GM12878 (cell line): ENCODE measurements at places on chromosomes 6 and 20. TPM values are rescaled to one million over a fixed set of nuclear protein-coding genes. Genes with fewer than 3 reads are reported as not detected.

Gene KCNG1
- not detected in 2 replicates for total RNA-seq

Gene AKAP12
- 0.35 and 0.72 TPM in 2 replicates for total RNA-seq

Gene FERMT1
- total RNA-seq = 0.66 and 0.74 TPM in 2 replicates

Gene LIME1
- 78.1 and 92.7 TPM in 2 replicates for total RNA-seq

Gene TBX18
- total RNA-seq = 0.10 TPM in 1 of 2 replicates, not detected in the other

Gene ZNF322
- total RNA-seq = 17.9 and 19.1 TPM in 2 replicates

Gene TPMT
- total RNA-seq = 7.9 and 8.2 TPM in 2 replicates

Gene RIMS1
- total RNA-seq = 0.58 and 0.59 TPM in 2 replicates

Gene ATP6V1G2
- total RNA-seq = 2.5 and 3.5 TPM in 2 replicates

Gene SYNDIG1
- total RNA-seq = not detected in 2 replicates

Gene CRISP3
- total RNA-seq = not detected in 2 replicates

Gene GINM1
- 28.7 and 29.3 TPM in 2 replicates for total RNA-seq

Gene LAMA4
- total RNA-seq = 0.21 and 0.27 TPM in 2 replicates

Gene UBR2
- 14.2 and 14.3 TPM in 2 replicates for total RNA-seq

Gene IP6K3
- total RNA-seq = not detected in 2 replicates

Gene STMND1
- not detected in 2 replicates for total RNA-seq

Gene KATNA1
- 17.7 and 18.4 TPM in 2 replicates for total RNA-seq

Gene COMMD7
- 26.5 and 27.2 TPM in 2 replicates for total RNA-seq

Gene DNAH8
- total RNA-seq = 0.11 and 0.21 TPM in 2 replicates

Gene OR2H1
- not detected in 2 replicates for total RNA-seq

Gene FOXQ1
- 0.08 TPM in 1 of 2 replicates, not detected in the other for total RNA-seq

Gene GHRH
- not detected in 2 replicates for total RNA-seq

Gene FAM162B
- not detected in 2 replicates for total RNA-seq

Gene BPIFB4
- not detected in 2 replicates for total RNA-seq

Gene TRIM15
- 0.08 TPM in 1 of 2 replicates, not detected in the other for total RNA-seq

Gene SMAP1
- 23.2 and 24.6 TPM in 2 replicates for total RNA-seq

Gene BACH2
- 0.16 and 0.28 TPM in 2 replicates for total RNA-seq

Gene MMP24
- total RNA-seq = not detected in 2 replicates

Gene TNFRSF21
- 0.56 and 0.77 TPM in 2 replicates for total RNA-seq

Gene SCUBE3
- not detected in 2 replicates for total RNA-seq

Gene AIF1
- total RNA-seq = 91.0 and 107 TPM in 2 replicates

Gene OXT
- total RNA-seq = not detected in 2 replicates

Gene PREX1
- total RNA-seq = 108 and 114 TPM in 2 replicates

Gene GFRAL
- total RNA-seq = not detected in 2 replicates

Gene GABRR1
- total RNA-seq = not detected in 2 replicates

Gene RFX6
- not detected in 2 replicates for total RNA-seq

Gene TSPO2
- total RNA-seq = not detected in 2 replicates

Gene SERPINB1
- total RNA-seq = 1.6 TPM in 2 replicates

Gene LPA
- total RNA-seq = 2.8 TPM in 2 replicates

Gene LY6G6F
- not detected in 2 replicates for total RNA-seq

Gene ACSS2
- 28.1 and 36.5 TPM in 2 replicates for total RNA-seq
